ENCODE measurements at places on chromosomes 1 and 21. TPM values are rescaled to one million over a fixed set of nuclear protein-coding genes. Genes with fewer than 3 reads are reported as not detected.

The TBCE gene
- 21.9 TPM for total RNA-seq

The SPATA46 gene
- not detected for total RNA-seq

The CLEC20A gene
- total RNA-seq: not detected

DNA sequence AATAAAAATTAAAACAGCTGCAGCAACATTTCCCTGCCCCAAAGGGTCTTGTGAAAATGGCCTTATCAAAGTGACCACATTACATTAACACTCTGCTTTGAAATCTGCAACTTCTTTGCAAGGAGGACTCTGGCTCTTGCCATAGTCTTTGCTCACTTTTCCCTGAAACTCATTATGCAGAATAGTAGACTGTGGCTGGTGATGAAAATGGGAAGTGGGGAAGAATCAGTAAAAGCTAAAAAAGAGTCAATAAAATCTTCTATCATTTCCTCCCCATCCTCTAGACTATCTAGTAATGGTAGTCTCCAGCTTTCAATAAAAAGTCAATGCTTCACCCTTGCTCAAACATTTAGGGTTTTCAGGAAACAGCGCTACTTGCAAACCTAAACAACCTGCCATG lies 18.6 kb upstream of the NUP133 start:
- no peak overlapping the region for H3K4me3 ChIP-seq
- H3K36me3 ChIP-seq: no peaks in the 10 kb centered on the region
- DNase-seq: no peak
- no peak overlapping the region for H3K27ac ChIP-seq

The S100A5 gene
- 1.4 TPM for total RNA-seq

DNA sequence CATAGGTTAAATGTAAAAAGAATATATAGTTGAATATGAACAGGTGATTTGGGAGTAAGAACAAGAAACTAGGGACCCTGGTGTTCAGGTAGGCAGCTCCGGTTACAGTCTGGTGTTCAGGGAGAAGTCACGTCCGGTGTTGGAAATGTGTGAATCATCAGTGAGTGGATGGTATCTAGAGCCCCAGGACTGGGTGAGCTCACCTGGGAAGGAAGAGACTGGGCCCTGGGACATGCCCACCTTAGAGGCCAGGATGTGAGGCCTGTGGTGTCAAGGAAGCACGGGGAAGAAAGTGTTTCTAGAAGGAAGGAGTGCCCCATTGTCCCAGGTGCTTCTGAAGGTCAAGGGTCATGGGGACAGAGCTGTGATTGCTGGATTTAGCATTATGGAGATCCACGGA lies 1.5 kb upstream of the GJB3 start:
- no peaks in the 10 kb centered on the region for H3K36me3 ChIP-seq
- no peak overlapping the region for H3K4me3 ChIP-seq
- H3K4me1 ChIP-seq: peaks cover 3% of the 10 kb centered on the region
- DNase-seq: no peak

- H3K27ac ChIP-seq: no peak overlapping the region
- no peak overlapping the region for H3K4me3 ChIP-seq
- peaks cover 37% of the 10 kb centered on the region for H3K4me1 ChIP-seq
- no peak for DNase-seq
Observed at GRCh38 chr1:224404916-224405603, 29.5 kb downstream of the WDR26 start.

DNA sequence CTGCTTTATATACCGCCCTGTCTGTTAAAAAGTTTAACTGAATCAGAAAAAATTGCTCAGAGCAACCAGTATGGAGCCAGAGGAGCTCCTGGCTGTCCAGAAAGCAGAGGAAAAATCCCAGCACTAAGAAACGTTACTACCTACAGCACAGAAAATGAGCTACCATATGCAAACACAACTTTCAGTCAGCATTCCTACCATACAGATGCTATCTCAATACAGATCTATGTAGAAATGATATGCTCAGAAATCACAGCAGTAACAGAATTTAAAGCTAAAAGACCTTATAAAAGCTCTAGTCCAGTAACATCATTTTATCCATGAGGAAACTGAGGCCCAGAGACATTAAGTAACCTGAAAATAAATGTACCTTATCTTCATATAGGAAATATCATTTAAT lies 38.7 kb downstream of the PCNX2 start:
- H3K4me3 ChIP-seq: no peak overlapping the region
- DNase-seq: no peak
- no peaks in the 10 kb centered on the region for H3K27me3 ChIP-seq
- H3K27ac ChIP-seq: no peak overlapping the region
- peaks cover 8% of the 10 kb centered on the region for H3K4me1 ChIP-seq
- peaks cover 71% of the 10 kb centered on the region for H3K36me3 ChIP-seq

The MANEAL gene
- 1.0 TPM for total RNA-seq

GRCh38 chr21:45781741-45782140 lies 138.2 kb downstream of the PCBP3 start:
- H3K4me1 ChIP-seq: no peaks in the 10 kb centered on the region
- no peak overlapping the region for H3K27ac ChIP-seq
- H3K27me3 ChIP-seq: peaks cover 5% of the 10 kb centered on the region
- DNase-seq: no peak

The CCDC24 gene
- 2.5 TPM for total RNA-seq

The TNFSF18 gene
- total RNA-seq: not detected

- H3K27me3 ChIP-seq: peaks cover 4% of the 10 kb centered on the region
- H3K36me3 ChIP-seq: no peaks in the 10 kb centered on the region
- no peak overlapping the region for H3K27ac ChIP-seq
Observed at GRCh38 chr1:21827141-21827679, 15.1 kb downstream of the LDLRAD2 start.

GRCh38 chr1:30785714-30786113 lies 28.1 kb upstream of the LAPTM5 start:
- H3K4me3 ChIP-seq: no peak overlapping the region
- DNase-seq: no peak
- no peak overlapping the region for H3K27ac ChIP-seq
- H3K4me1 ChIP-seq: peaks cover 2% of the 10 kb centered on the region
- peaks cover 6% of the 10 kb centered on the region for H3K27me3 ChIP-seq
- H3K36me3 ChIP-seq: no peaks in the 10 kb centered on the region

DNA sequence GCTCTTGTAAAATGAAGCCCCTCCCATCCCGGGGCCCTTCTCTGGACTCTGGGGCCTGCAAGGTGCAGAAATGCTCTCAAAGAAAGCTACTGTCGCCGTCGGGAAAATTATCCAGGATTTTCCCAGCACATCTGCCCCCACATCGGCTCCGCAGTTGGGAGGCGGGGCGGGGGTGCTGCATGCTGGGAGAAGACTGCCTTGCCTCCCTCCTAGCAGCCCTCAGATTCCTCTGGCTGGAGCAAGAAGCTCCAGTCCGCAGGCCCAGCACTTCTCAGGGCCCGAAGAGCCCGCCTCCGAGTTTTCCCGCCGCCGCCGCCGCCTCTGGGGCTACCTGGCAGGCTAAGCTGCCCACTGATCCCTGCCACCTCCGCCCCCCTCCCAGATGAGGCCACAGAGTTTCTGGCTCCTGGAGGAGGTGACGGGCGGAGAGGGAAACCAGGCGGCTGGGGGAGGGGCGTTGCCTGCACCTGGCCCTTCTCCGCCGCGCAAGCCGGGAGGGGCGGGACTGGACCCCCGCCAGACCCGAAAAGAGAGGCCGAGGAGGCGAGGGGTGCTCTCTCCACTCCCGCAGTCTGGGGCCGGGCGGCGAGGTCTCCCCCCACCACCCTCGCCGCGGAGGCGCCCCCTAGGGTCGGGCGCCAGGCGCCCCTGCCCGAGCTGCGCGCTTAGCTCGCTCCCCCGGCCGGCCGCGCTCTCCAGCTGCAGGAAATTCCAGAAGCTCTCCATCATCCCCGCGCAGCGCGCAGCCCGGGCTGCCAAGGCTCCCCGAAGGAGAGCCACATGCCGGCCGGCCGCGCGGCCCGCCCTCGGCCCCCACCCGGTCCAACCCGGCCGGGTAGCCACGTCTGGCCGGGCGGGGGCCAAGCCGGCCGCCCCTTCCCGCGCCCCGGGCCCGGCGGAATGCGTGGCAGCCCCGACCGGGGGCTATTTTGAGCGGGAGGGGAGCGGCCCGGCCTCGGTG lies 28.8 kb downstream of the AHDC1 start:
- peak overlapping the region; percentile 36 for H3K4me3 ChIP-seq
- H3K27me3 ChIP-seq: no peaks in the 10 kb centered on the region
- no peaks in the 10 kb centered on the region for H3K36me3 ChIP-seq
- no peak for DNase-seq

The DISC1 gene
- total RNA-seq: 7.6 TPM

DNA sequence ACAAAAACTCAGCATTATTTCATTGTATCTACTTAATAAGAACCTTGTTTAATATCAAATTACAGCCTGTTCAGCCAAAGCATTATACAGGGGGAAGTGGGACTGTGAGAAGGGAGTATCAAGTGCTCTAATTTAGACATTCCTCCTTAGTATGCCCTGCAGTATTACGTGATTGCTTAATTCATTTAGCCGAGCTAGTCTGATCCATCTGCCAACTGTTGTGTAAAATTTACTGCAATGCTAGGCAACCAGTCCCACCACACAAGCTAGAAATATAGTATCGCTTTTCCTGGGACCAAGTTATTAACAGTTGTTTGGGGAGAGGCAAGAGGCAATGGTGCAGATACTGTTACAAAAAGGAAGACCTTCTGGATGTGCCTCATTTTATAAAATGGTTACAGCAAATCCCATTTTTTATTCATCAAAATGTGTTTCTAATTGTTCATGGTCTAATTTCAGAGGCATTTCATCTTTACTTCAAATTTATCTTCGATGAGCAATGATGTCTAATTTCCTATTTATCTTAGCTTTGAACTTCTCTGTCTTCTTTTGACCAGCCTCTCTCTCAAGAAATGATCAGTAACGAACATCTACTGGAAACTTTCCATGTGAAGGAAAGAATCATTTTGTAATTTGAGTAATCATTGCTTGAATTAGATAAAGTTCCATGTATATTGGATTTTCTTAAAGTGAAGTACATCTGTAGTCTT lies 283.3 kb downstream of the DUSP10 start:
- H3K4me3 ChIP-seq: no peak overlapping the region
- no peak for DNase-seq
- no peaks in the 10 kb centered on the region for H3K4me1 ChIP-seq
- no peaks in the 10 kb centered on the region for H3K27me3 ChIP-seq
- no peak overlapping the region for H3K27ac ChIP-seq
- H3K36me3 ChIP-seq: no peaks in the 10 kb centered on the region

- H3K4me1 ChIP-seq: peaks cover 5% of the 10 kb centered on the region
- peaks cover 75% of the 10 kb centered on the region for H3K27me3 ChIP-seq
- peak overlapping the region; percentile 55 for H3K4me3 ChIP-seq
Observed at GRCh38 chr21:36692114-36692834, 6.6 kb upstream of the SIM2 start.

GRCh38 chr1:227156520-227156919 lies 161.8 kb downstream of the CDC42BPA start:
- H3K36me3 ChIP-seq: no peaks in the 10 kb centered on the region
- H3K4me3 ChIP-seq: no peak overlapping the region
- no peaks in the 10 kb centered on the region for H3K27me3 ChIP-seq
- no peak overlapping the region for H3K27ac ChIP-seq
- no peak for DNase-seq
- H3K4me1 ChIP-seq: no peaks in the 10 kb centered on the region

Measured in naive thymus-derived CD8-positive, alpha-beta T cell (primary cell).